Hematopoietic multipotent progenitor cell treated with erythropoietin and hydrocortisone succinate and interleukin-3 and kit ligand, for 4 days (in vitro differentiated cells): ENCODE measurements at places on chromosomes 2 and 18.

DNA sequence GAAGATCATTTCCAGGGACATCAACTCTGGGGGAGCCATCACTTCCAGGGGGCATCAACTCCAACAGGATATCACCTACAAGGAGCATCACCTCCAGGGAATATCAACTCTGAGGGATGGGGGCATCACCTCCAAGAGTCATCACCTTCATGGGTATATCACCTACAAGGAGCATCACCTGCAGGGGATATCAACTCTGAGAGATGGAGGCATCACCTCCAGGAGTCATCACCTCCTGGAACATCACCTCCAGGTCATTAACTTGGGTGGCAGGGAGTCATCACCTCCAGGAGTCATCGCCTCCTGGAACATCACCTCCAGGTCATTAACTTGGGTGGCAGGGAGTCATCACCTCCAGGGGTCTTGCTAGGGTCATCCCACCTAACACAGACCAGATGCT is 167.6 kb downstream of the NDUFA10 start:
- DNase-seq: no peak

DNA sequence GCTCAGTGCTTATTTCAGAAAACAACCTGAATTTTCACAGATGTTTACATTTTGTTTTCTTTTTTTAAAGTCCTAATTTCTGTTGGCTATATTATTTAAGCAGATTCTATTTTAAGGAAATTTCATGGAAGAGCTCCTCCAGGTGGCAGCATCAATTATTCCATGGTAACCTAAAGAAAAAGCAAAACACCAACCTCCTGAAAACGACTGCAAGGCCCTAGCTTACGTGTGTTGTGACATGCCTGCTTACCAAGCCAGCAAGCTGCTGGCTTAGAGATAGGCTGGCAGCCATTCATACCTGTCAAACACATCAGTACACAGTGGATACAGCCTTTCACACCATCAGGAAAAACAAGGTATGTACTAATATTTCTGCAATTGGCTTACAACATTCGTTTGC is 64.9 kb downstream of the LPIN2 start:
- peak; percentile 53 for DNase-seq

GRCh38 chr18:33928231-33928630 is 296.5 kb downstream of the NOL4 start:
- DNase-seq: no peak

- DNase-seq: peak; percentile 58
These were observed 137.7 kb upstream of the HAAO start for GRCh38 chr2:42930025-42930581.

GRCh38 chr2:173590276-173590861 is 235.7 kb downstream of the CDCA7 start:
- no peak for DNase-seq

DNA sequence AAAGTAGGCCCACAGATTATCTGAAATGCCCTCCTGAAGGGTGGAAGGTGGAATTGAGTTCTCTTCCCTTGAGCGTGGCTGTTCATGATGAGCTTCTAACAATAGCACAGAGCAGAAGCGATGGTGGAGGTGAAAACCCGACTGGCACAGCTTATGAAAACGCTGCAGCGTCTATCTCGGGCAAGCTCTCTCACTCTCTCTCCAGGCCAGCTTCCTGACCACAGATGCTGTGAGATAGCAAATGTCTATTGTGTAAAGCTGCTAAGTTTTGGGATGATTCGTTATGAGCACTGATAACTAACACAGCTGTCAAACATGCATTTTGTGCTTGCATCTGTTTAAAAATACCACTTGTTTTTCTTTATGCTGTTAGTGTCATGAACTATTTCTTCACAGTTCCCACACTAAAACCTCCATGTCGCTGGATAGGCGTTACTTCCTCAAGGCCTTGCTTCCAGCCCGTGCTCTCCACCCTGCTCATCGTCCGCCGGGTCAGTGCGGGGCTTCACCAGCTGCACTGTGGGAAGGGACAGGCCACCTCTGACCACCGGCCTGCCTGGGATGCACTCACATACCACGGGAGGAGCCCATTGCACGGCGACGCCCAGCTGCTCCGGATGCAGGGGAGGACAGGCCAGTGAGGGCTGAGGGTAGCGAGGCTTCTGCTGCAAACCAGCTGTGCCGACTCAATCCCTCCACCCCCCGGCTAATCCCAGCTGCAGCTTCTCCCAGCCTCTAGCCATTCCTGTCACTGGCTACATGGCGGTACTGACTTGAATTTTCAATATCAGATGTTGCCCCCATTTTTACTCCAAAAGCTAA is 60.0 kb upstream of the OTOS start:
- peak; percentile 69 for DNase-seq

- no peak for DNase-seq
These were observed 96.7 kb downstream of the UBR3 start for GRCh38 chr2:169923977-169924376.

DNA sequence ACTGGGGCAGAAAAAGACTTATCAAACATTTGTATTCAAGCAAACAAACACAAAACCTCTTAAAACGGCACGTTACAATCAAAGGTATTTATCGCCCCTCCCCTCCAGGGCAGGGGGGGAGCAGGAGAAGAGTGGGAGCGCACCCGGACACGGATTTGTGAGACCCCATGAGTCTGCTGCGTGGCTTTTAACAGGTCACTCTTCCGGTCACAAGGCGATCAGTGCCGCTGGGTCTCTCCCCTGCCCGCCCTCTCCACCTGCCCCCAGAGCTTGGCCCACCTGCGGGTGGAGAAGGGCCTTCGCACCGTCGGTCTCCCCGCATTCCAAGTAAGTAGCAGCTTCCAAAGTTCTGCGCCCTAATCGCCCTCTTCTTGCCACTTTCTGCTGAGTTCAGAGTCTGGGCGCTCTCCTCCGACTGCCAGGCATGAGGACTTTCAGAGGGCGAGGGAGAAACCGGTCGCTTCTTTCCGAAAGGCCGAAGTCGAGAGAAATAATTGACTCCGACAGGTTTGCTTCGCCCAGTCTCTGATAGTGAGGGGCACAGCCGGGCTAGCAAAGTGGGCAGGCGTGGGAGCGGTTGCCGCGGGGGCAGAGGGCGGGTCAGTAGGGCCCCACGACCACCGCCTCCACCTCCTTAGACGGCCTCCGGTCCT is 800 bp downstream of the RPRM start:
- peak; percentile 4 for DNase-seq

DNA sequence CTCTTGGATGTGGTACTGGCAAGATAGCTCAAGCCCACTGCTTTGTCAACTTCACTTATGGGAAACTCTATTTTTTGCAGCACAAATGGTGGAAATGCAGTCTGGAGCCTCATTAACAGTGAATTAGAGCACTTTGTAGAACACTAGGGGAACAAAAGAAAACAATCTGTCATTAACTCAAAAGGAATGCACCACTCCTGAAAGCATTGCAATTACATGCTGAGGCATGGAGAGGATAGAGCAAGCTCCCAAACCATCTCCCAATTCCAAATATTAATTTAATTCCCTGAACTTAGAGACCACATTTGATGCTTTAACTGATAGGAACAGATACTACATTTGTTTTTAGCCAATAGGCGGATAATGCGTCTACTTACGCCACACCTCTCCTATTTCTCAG is 32.8 kb upstream of the TANC1 start:
- no peak for DNase-seq

DNA sequence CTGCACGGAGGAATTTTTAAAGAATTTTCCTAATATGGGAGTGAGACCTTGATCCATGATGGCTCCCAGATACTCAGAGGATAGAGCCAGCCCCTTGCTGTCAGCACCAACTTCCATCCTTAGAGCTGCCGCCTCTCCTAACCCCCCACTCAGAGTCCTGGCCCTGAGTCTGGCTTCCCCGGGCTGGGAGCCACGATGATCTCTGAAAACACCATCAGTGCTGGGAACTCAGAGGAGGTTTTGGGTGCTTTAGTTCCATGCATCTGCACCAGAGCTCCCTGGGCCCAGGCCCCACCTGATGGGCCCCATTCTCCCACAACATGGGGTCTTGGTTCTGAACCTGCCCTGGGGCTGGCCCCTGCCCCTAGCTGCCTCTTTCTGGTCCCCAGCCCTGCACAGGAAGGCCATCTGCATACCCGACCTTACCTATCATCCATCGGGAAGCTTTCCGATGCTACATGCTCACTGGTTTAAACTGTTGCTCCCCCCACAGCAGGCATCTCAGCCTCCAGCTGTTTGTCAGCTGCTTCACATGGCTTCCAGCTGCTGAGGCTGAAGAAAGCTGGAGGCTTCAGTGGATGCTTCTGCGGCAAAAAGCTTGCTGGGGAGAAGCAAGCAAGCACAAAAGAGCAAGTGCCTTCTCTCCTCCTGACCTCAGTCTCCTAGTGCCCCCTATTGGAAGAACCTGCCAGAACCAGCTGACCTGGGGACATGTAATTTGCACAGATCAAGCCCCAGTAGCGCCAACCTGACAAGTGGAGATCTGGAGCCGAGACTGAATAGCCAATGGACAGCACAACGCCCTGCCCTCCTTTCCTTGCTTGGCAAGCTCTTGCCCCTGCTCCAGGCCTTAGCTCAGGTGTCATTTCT is 24.2 kb upstream of the RHOB start:
- peak; percentile 57 for DNase-seq

DNA sequence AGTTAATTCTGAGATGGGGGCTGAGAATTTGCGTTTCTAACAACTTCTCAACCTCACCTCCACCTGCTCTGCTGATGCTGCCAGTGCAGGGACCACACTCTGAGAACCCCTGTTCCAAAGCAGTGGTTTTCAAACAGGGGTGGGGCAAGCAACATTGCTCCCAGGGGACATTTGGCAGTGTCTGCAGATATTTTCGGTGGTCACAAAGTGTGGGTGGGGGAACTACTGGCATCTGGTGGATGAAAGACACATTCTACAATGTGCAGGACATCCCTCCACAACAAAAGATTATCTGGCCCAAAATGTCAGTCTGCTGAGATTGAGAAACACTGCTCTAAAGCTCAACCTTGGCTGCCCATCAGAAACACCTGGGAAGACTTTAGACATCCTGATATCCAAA is 188.7 kb upstream of the SATB2 start:
- DNase-seq: no peak

DNA sequence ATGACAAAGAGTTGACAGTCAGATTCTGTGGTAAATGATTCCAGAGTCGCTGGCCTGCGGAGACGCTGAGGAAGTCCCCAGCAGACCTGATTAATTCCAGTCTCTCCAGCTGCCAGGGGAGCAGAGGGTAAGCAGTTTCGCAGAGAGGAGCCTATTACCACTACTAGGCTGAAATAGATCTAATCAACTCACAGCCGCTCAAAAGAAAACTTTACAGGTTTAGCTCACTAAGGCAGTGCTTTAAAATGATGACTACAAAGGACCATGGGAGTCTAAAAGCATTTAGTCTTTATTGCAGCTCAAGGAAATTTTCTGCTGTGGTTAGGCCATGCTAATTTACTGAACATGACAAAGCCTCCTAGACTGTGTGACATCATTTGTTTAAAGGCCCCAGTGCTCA is 445.6 kb upstream of the POU3F3 start:
- no peak for DNase-seq

DNA sequence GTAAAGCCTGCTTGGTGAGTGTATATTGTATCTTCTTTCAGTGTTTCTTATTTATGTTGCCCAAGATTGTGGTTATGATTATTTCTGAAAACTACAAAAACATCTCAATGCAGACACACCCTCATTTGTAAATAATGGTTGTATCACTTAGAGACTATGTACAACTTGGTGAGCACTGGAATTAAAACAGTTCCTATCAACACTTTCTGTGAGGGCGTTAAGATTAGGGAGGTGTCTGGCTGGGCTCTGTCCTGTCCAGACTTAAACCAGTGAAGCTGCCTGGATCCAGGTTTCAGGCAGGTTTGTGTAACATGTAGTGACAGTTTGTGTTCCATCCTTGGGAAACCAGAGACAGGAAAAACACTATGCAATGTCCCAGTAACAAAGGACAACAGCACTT is 49.7 kb downstream of the CTAGE1 start:
- no peak for DNase-seq

DNA sequence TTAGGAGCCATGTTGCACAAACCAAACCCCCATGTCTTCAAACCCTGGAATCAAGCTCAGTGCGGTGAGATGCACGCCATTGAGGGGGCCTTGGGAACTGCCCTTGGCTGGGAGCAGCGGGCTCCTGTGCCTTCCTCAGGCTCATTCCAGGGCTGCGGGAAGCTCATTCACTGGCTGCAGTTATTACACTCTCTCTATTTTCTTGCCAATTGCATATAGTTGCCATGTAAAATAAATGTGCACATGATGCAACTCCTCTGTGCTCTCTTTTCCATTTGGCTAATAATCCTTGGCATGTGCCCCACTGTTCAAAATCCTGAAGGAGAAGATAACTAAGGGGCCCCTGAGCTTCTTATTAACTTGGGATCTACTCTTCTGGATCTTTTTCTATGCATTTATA is 74.7 kb downstream of the KCTD1 start:
- no peak for DNase-seq

DNA sequence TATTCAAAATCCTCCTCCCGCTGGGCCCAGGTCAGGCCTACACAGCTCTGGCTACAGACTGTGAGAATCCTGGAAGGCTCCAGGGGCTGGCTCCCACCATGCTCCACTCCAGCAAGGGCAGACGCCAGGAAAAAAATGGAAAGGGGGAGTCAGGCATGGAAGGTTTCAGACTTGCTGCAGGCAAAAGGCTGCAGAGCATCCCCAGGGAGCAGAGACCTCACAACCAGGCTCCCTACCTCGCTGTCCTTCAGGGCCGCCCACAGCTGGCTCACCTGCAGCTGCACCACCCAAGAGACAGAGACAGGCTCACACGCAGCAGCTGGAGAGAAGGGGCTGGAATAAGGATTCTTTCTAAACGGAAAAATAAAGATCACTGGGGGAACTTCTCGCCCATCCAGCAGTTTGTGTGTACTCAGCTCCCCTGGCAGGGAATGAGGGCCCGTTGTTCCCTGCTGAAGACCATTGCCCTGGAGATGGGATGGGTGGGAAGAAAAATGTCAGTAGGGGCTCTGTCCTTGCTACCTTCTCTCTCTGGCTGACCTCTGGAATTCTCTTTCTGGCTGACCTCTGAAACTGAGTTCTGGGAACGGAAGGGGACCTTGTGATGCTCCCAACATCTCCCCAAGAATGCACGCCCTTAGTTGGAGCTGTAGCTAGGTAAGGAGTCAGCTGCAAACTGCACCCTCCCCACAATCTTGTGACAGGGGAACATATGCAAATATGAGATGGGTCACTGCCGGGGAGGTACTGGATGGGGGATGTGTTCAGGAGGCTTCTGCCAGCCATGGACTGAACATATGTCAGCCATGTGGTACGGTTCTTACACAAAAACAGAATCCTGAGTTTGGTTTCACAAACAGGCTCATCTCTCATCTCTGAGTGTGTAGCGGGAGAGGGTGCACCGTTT is 34.5 kb downstream of the BCL2 start:
- no peak for DNase-seq

DNA sequence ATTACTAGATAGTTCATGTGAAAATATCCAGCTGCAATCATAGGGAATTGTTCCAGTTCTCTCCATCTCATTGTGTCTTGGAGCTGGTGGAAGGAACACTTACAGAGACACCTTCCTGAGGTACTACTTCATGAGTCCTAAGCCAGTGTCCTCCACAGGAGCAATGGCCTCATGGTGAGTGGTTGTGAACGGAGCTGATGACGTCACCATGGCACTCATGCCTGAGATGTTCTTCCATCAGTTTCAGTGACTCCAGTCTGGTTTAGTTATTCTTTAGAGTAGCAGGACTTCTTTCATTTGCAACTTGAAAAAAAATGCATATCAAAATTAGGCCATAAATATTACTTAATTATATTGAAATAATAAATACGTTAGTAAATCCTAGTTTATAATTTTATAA is 418.6 kb downstream of the ZNF521 start:
- no peak for DNase-seq
